ENCODE measurements at places on chromosomes 3 and 15. TPM values are rescaled to one million over a fixed set of nuclear protein-coding genes. Genes with fewer than 3 reads are reported as not detected.

DNA sequence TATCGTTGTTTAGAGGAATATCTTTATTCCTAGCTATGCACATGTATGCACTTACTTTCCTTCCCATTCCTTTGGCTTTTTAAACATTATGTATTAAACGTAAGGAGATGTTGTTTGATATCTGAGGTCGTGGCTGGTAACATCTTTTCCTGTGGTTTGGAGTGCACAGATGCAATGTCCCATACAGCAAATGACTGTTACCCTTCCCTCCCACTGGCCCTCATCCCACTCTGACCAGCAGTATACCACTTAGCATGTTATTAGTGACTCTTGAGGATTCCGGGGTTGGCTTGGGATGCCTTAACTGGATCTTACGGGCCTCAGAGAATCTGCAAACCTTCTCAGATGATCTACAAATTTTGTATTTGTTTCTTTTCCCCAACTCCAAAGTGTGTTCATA is 34.5 kb downstream of the TGFBR2 start:
- DNase-seq, result no peak

GRCh38 chr3:132786890-132787289 is 64.7 kb upstream of the NPHP3 start:
- no peak for DNase-seq

DNA sequence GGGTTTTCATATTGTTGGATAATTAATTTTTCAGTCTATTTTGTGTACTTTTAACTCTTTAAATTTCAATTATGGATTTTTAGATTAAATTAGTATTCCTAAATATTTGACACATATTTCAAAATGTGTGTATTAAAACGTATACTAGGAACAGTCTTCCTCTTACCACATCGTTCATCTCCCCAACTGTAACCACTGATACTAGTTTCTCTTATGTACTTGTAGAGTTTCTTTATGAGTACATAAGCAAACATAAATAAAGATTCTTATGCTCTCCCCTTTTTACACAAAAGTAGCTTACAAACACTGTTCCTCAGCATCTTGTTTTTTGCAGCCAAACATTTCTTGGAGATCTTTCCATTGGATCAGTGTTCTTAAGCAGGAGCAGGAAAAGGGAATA is 45.9 kb downstream of the CMSS1 start:
- DNase-seq, result no peak

GRCh38 chr3:134666885-134667284 is 16.1 kb upstream of the KY start:
- DNase-seq, result no peak

The ADAMTSL3 gene
- under 0.01 TPM for total RNA-seq

All from LHCN-M2 (cell line).